ENCODE measurements at places on chromosomes 7 and 10. TPM values are rescaled to one million over a fixed set of nuclear protein-coding genes. Genes with fewer than 3 reads are reported as not detected.

CCZ1B gene
- total RNA-seq = 53.0 TPM

RBM20 gene
- total RNA-seq = 4.6 TPM

CHCHD2 gene
- 249 TPM for total RNA-seq

OR2A5 gene
- not detected for total RNA-seq

BICC1 gene
- total RNA-seq = 17.0 TPM

CACNA2D1 gene
- total RNA-seq = 33.5 TPM

ARHGAP21 gene
- 131 TPM for total RNA-seq

FAM241B gene
- 2.6 TPM for total RNA-seq

CAMK2B gene
- total RNA-seq = 1.2 TPM

PANK1 gene
- total RNA-seq = 2.6 TPM

- DNase-seq = no peak
These were observed 156.2 kb upstream of the FRMD4A start for GRCh38 chr10:14486777-14487487.

GRCh38 chr10:21032587-21033319 is 135.6 kb upstream of the NEBL start:
- DNase-seq = no peak

- DNase-seq = no peak
These were observed 164.2 kb downstream of the ACTR3B start for GRCh38 chr7:152923711-152924110.

- DNase-seq = no peak
These were observed 182.1 kb downstream of the AUTS2 start for GRCh38 chr7:69780379-69780778.

DNA sequence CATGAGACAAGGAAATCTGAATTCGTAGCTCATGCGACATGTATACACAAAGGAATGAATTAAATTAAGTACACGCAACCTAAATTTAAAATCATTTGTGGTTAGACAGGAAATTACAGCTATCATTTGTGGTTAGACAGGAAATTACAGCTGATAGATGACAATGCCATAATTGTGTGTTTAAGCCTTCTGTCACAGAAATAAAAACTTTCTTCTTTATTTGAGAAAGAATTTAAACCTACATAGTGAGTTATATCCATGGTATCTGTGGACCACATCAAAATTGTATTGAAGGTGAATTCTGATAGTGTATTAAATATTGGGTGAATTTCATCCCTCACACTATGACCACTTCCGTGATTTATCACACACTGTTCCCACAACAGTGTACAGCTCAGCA is 362.9 kb downstream of the MAGI2 start:
- DNase-seq = no peak

- no peak for DNase-seq
These were observed 9.5 kb downstream of the ZFAND2A start for GRCh38 chr7:1150400-1151002.

GRCh38 chr10:44984671-44985101 is 6.1 kb upstream of the DEPP1 start:
- DNase-seq = no peak

GRCh38 chr7:90596671-90597562 is 796 bp downstream of the CDK14 start:
- DNase-seq = no peak

DNA sequence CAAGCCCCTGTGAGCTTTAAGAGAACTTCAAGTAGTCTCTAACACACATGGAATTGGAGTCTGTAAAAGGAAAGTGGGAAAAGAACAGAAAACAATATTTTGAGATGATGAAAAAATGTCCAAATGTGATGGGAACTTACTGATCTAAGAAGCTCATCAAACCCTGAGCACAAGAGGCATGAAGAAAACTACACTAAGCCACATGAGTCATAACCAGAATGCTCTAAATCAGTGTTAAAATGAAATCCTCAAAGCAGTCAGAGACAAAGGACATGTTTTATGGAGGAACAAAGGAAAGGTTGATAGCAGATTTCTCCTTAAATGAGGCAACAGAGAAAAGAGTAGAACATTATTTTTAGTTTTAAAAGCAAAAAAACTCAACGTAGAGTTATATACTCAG is 37.2 kb downstream of the ZNF33A start:
- no peak for DNase-seq
